ENCODE measurements at places on chromosomes 5 and 9.

GRCh38 chr9:69590266-69590665 lies 81.9 kb downstream of the APBA1 start:
- no peak for DNase-seq

DNA sequence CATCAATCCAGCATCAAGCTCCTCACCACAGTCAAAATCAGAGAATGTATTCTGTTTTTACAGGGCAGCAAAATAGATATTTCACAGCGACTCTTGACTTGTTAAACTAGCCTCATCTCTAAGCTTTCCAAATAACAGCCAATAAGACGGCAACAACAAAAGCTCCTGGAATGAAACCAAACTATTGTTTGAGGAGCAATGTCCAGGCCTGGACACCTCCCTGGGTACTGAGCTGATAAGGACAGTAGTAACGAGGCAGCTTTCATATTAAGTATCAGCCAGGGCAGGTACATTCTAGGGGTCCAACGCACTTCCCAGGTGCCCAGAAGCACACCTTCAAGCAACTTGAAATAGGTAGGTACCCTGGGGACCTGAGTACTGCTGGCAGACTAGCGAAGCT lies 260.3 kb downstream of the ENC1 start:
- no peak for DNase-seq

DNA sequence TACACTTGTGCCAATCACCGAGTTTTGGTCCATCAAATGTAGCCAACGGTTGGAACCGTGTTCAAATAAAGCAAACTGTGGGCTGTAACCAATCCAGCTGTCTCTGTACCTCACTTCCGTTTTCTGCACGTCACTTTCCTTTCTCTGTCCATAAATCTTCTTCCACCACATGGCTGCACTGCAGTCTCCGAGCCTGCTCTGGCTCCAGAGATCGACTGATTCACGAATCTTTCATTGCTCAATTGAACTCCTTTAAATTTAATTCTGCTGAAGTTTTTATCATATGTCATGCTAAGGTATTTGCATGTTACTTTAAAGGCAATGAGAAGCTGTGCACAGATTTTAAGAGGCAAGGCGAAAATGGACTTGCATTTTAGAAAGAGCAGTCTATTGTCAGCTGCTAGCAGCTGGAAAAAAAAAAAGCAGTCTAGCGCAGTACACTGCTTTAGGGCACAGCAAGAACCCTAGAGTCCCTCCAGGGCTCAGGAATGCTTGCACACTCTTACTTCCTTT lies 13.2 kb downstream of the TTC39B start:
- DNase-seq = peak; percentile 28

- DNase-seq = no peak
Observed at GRCh38 chr5:171720086-171720485, 65.5 kb upstream of the SMIM23 start.

GRCh38 chr5:90810211-90810610 lies 251.6 kb downstream of the ADGRV1 start:
- no peak for DNase-seq

- DNase-seq = no peak
Observed at GRCh38 chr5:170105642-170106611, at the start of gene FOXI1. Gene FOXI1 (plus strand): TSS chr5:170105897. CDS start chr5:170105958, 61 bp downstream.

DNA sequence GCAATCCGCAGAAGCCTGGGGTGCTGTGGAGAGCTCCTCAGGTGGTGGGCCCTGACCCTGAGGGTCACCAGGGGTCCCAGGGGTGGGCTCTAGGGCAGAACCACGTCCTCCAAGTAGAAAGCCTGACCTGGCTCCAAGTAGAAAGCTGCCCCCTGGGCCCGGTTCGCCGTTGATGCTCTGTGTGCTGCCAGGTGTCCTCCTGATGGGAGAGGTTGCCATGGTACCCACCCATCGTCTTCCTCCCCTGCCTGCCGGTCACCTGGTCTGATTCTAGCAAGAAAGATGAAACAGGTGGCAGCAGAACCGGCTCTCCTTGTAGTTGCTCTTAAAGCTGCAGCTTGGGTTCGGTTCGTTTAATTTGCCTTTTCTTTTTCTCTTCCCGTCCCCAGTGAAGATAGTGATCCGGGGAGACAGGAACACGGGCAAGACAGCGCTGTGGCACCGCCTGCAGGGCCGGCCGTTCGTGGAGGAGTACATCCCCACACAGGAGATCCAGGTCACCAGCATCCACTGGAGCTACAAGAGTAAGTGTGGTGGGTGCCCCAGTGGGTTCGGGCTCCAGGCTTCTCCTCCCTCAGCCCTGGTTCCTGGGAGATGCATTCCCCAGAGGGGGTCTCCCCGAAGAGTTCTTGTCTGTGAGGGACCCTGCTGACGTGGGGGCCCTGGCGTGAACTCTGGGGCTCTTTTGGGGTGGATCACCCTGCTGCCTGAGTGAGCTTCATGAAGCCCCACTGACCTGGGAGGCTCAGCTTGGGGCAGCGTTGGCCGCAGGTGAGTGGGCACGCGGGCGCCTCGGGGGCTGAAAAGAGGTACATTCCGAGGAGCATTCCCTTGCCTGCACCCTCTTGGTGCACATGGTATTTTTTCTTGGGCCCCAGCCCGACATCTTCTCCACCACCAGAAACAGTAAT lies 15.6 kb downstream of the RABL6 start:
- no peak for DNase-seq

GRCh38 chr9:7121055-7121454 lies 363.3 kb downstream of the KDM4C start:
- no peak for DNase-seq

GRCh38 chr5:44189255-44189654 lies 200.0 kb downstream of the FGF10 start:
- no peak for DNase-seq

GRCh38 chr5:76809141-76809540 lies 9.7 kb upstream of the F2RL1 start:
- no peak for DNase-seq

- DNase-seq = no peak
Observed at GRCh38 chr5:101159006-101159405, 255.9 kb upstream of the ST8SIA4 start.

GRCh38 chr9:19320495-19320894 lies 59.5 kb downstream of the RPS6 start:
- DNase-seq = no peak

- no peak for DNase-seq
Observed at GRCh38 chr9:97059626-97060025, 20.7 kb upstream of the CTSV start.

DNA sequence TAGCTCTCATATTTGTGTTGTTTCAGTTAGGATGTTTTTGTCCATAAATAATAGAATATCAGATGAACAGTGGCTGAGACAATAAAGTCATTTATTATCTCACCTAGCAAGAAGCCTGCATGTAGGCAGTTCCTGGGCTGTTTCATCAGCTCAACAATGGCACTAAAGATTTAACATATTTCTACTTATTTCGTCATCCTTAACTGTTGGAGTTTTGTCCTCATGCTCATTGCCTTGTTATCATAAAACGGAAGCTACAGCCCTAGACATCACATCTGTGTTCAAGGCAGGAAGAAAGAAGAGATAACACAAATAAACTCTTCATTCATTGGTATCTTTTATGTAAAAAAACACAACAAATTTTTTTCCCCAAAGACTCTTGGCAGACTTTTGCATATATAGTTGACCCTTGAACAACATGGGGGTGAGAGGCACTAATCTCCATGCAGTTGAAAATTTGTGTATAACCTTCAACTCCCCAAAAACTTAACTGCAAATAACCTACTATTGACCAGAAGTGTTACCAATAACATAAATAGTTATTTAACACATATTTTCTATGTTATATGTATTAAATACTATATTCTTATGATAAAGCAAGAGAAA lies 277.2 kb upstream of the ADRA1B start:
- peak; percentile 15 for DNase-seq

- DNase-seq = no peak
Observed at GRCh38 chr5:116553366-116553765, 21.3 kb downstream of the SEMA6A start.

GRCh38 chr9:132957805-132958204 lies 13.4 kb upstream of the TSC1 start:
- no peak for DNase-seq

- no peak for DNase-seq
Observed at GRCh38 chr5:176692326-176692725, 45.0 kb downstream of the TSPAN17 start.

GRCh38 chr5:87722286-87722685 lies 309.6 kb upstream of the CCNH start:
- DNase-seq = no peak

GRCh38 chr5:96282020-96282419 lies 151.0 kb downstream of the PCSK1 start:
- no peak for DNase-seq

DNA sequence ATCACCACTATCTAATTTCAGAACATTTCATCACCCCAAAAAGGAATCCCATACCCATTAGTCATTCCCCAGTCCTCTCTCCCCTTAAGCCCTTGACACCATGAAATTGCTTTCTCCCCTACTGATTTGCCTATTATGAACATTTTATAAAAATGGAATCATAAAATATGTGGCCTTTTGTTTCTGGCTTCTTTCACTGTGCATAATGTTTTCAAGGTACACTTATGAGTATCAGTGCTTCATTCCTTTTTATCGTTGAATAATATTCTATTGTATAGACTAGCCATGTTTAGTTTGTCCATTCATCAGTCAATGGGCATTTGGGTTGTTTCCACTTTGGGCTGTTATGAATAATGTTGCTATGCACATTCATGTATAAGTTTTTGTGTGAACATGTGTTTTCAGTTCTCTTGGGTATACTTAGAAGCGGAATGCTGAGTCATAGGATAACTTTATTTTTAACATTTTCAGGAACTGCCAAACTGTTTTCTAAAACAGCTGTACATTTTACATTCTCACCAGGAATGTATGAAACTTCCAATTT lies 40.4 kb upstream of the FGF1 start:
- DNase-seq = peak; percentile 77

- no peak for DNase-seq
Observed at GRCh38 chr9:17863924-17864323, 285.1 kb downstream of the SH3GL2 start.

DNA sequence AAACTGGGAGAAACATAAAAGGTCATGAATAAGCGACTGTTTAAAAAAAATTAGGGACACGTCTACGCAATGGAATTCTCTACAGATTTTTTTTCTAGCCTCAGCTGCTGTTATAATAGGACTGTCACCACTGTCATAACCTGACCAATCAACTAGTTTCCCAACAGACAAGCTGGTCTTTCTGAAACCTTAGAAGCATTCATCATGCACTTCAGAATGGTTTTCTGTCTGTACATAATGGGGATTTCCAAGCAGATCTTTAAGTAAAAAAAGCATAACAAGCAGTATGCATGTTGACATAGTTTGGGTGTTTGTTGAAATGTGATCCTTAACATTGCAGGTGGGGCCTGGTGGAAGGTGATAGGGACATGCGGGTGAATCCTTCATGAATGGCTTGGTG lies 58.3 kb upstream of the SEMA6A start:
- no peak for DNase-seq

- no peak for DNase-seq
Observed at GRCh38 chr5:93925321-93925720, 183.9 kb upstream of the POU5F2 start.

GRCh38 chr9:7320139-7320538 lies 479.4 kb downstream of the DMAC1 start:
- DNase-seq = peak; percentile 65

DNA sequence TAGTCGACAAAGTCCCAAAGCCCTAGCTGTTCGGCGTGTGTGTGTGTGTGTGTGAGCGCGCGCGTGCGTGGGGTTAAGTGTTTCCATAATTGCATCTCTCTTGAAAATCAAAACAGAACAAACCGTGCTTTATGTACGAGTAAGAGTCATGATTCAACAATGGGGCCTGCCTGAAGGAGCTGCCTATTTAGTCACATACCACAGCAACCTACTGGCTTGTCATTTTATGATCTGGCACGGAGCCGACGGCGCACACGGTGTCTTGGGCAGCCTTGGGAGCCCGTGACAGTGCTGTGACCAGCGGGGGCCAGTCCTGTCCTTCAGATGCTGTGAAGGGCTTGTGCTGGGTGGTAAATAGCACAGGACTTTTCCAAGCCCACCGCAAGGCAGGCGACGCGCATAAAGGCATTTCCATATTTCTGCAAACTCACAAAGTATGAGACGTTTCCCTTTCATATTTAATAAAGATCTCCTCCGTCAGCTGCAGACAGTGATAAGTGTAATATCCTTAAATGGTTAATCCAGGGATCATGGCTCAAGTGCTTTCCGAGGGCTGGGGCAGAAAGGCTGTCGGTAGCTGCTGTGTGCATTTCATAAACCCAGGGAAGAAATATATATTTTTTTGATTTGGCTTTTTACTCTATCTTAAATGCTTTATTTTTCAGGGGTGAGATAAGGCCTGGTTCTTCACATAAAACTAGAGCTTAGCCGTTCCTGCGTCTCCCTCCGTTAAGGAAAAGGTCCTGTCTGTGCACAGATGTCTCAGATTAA lies 270.2 kb upstream of the IRX1 start:
- DNase-seq = no peak

DNA sequence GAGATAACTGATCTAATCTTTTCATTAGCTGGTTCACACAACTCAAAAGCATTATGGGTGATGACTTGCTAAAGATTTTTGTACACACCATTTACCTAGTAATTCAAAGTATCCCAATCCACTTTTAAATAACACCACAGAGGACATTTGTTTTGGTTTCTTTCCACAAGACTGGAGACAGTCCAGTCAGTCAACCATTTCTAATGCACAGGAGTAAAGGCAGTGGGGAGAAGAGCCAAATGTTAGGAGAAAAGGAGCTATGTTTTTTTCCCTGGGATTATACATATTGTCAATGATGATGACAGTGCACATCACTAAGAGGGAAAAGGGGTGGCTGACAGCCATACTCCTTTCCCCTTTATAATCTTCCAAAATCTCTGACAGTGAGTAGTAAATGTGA lies 240.9 kb downstream of the GABRB2 start:
- no peak for DNase-seq

DNA sequence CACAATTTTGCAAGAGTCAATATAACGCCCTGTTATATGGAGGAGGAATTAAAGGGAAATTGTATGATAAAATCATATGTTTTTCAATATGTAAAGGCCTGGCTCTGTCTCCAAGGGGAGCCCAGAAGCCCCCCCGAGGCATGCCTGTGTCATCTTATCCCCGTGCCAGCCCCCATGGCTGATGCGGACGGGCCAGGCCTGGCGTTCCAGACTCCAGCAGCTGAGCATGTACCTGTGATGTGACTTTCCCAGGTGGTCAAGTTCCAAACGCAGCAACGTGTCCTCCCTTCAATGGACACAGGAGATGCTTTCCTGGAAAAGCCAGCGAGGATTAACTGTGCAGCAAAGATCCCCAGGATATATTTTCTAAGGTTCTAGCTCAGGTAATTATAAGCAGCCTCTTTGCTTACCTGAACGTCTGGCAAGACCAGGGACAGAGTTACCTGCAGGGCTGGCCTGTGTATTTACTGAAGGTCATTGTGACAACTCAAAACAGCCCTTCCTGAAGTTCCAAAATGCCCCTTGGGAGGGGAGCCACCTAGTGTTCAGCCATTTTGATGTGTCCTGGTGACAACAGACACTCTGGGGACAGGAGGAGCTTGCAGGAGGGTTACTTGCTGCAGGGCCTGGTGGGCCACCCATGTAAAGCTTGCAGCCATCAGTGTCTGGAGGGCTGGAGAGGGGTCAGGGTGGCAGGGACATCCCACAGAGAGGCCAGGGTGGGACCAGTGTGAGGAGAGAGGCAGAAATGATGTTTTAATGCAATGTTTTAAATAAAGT lies 53.3 kb upstream of the RNU6ATAC start:
- no peak for DNase-seq

- DNase-seq = no peak
Observed at GRCh38 chr5:152092580-152092979, 167.9 kb upstream of the GLRA1 start.

GRCh38 chr9:93612052-93612795 lies 35.8 kb downstream of the PHF2 start:
- no peak for DNase-seq

Measured in GM03348 (cell line).